RPMI7951 (cell line): ENCODE measurements at places on chromosomes 5 and 9. TPM values are rescaled to one million over a fixed set of nuclear protein-coding genes. Genes with fewer than 3 reads are reported as not detected.

- no peak for DNase-seq
Observed at GRCh38 chr9:137880160-137880975, 2.8 kb downstream of the CACNA1B start.

GRCh38 chr5:66882606-66883227, 286.5 kb downstream of the MAST4 start:
- no peak for DNase-seq

DNA sequence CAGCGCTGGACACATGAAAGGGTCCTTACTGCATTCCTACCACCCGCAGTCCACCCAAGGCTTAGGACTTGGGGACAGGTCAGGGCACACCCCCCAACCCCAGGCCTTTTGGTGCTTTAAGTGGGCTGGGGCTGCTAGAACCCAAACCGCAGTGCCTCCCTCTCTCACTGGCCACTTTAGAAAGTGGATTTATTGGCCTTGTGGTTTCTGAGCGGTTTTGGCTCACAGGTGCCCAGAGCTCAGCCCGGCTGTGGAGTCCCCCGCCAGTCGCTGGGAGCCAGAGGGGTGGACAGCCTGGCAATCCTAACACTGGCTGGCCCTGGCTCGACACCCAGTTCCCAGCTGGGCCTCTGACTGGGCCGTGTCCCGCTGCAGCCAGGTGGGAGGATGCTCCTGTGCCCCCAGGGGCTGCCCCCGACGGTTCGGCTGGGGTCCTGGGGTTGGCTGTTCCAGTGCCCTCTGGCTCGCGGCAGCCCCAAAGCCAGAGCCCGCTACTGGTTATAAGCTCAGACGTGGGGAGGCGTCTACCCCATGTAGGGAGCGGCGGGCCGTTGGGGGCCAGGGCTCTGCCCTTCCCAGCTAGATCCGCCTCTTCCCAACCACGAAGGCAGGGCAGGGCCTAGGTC, 65.2 kb upstream of the RNU6ATAC start:
- DNase-seq = no peak

RELL2 gene
- 2.8 and 5.2 TPM in 2 replicates for total RNA-seq

DNA sequence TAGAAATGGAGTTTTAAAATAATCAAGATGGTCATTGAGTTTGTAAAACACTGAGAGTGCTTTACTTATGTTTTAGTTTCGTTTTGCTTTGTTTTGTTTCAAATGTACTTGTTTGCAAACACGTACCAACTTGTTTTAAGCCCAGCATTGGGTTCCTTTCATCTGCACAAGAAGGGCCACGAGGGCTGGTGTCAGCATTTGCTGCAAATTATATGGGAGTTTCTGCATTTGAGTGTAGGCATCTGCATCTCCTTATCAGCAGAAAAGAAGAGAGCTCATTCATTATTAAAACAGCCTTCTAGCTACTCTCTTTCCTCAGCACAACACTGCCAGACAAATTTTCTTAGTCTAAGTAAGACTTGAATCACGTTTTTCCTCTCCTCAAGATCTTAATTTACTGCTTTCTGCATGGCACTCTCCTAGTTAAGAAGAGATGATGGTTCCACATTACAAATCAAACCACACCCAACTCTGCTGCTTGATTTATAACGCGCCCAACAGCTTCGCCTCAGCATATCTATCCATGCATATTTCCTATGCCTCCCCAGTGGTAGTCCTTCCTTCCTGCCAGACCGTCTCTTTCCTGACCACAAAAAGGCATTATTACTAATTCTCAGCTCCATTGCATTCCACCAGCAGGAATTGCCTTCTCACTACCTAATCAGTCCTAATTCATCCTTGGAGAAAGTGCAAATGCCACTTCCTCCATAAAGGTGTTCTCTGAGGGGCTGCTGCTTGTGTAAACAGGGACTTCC, 95.2 kb upstream of the CAST start:
- DNase-seq = peak; percentile 73

GRCh38 chr9:135885100-135885853, 22.1 kb downstream of the CAMSAP1 start:
- no peak for DNase-seq

PCDHA6 gene
- 0.10 and 0.12 TPM in 2 replicates for total RNA-seq

GRCh38 chr5:87722286-87722685, 309.6 kb upstream of the CCNH start:
- DNase-seq = no peak

GRCh38 chr5:157961176-157961575, 102.2 kb upstream of the CLINT1 start:
- no peak for DNase-seq

DNA sequence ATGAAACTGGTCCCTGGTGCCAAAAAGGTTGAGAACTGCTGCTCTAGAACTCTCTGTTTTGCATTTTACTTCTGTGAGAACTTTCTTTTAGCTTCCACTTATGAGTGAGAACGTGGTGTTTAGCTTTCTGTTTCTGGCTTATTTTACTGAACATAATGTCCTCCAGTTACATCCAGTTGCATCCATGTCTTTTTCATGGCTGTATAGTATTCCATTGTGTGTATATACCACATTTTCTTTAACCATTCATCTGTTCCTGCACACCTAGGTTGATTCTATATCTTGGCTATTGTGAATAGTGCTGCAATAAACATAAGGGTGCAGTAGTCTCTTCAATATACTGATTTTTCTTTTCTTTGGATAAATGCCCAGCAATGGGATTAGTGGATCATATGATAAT, 165.7 kb downstream of the NPR3 start:
- no peak for DNase-seq

PARP8 gene
- 6.1 and 7.3 TPM in 2 replicates for total RNA-seq
